ENCODE measurements at places on chromosomes 7 and 10.

DNA sequence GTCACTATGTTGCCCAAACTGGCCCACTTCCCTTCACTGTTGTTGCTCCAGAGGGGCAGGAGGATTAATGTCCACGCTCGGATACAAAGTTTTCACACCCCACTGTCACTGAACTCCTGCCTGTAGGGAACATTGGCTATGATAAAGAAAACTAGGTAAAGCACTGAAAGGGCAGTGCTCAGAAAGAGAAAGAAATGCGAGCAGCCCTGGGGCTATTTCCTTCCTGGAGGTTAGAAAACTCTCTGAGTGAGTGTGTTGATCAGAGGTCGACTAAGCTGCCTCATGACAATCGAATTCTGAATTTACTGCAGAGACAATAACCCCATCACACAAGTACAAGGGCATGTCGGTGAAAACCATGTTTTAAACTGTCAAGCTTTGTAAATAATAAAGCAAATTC lies 227.2 kb upstream of the PITRM1 start:
- DNase-seq = no peak
- H3K4me3 ChIP-seq = no peak overlapping the region
- H3K36me3 ChIP-seq = no peaks in the 10 kb centered on the region
- peak overlapping the region; percentile 18 for H3K27ac ChIP-seq
- no peaks in the 10 kb centered on the region for H3K4me1 ChIP-seq

GRCh38 chr10:19592276-19592675 lies 224.0 kb upstream of the PLXDC2 start:
- no peaks in the 10 kb centered on the region for H3K4me1 ChIP-seq
- H3K36me3 ChIP-seq = no peaks in the 10 kb centered on the region
- no peak for DNase-seq
- no peaks in the 10 kb centered on the region for H3K27me3 ChIP-seq

GRCh38 chr10:113091920-113092319 lies 141.9 kb downstream of the TCF7L2 start:
- no peak overlapping the region for H3K4me3 ChIP-seq
- H3K36me3 ChIP-seq = no peaks in the 10 kb centered on the region
- peaks cover 31% of the 10 kb centered on the region for H3K4me1 ChIP-seq
- DNase-seq = no peak

DNA sequence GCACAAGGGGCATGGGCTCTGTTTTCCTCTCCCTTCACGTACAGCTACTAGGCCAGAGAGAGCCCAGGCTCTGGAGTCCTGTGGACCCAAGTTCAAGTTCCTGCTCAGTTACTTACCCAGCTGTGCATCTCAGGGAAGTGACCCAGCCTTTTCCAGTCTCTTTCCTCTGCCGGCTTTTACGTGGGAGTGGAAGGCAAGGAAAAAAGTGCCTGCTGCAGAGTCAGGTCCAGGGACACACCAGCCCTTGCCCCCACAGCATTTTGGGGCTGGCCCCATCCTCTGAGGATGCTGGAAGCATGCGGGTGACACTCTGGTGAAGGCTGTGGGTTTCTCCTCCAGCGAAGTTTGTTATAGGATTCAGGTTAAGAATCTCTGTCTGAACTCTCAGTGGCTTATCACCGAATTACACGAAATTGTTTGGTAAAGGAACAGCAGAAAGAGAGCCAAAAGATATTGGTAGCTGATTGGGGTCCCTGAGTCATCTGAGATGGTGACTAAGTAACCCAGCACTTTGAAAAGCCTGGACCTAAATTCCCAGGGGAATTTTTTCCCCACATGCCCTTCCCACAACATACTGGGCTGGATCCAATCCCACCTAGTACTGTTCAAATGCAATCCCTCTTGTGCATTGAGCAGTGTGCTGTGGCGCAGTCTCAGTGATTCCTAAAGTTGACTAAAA lies 424.3 kb downstream of the RPS24 start:
- H3K36me3 ChIP-seq = no peaks in the 10 kb centered on the region
- no peaks in the 10 kb centered on the region for H3K4me1 ChIP-seq
- no peaks in the 10 kb centered on the region for H3K27me3 ChIP-seq
- H3K4me3 ChIP-seq = no peak overlapping the region
- no peak for DNase-seq
- H3K27ac ChIP-seq = no peak overlapping the region

Data from esophagus squamous epithelium (tissue), 5 donors.